Esophagus muscularis mucosa (tissue), 4 donors: ENCODE measurements at places on chromosomes 16 and 17. TPM values are rescaled to one million over a fixed set of nuclear protein-coding genes. Genes with fewer than 3 reads are reported as not detected.
A peak's percentile ranks its signal among the peaks of the same experiment; 100 is the strongest.

Gene CFAP97D1
- 0.19 TPM for total RNA-seq

Gene BEAN1
- total RNA-seq: 0.50 TPM

Gene SMPD3
- total RNA-seq: 0.32 TPM

Gene MYH4
- not detected for total RNA-seq

Gene DHRS7C
- total RNA-seq: not detected

Gene CLDN6
- not detected for total RNA-seq

Gene PGAP3
- total RNA-seq: 6.2 TPM

Gene CYBC1
- total RNA-seq: 78.3 TPM

Gene C1QL1
- total RNA-seq: 8.7 TPM

Gene NTN1
- 179 TPM for total RNA-seq

GRCh38 chr17:27241346-27241946 lies 52.5 kb upstream of the WSB1 start:
- peak; percentile 91 for DNase-seq

DNA sequence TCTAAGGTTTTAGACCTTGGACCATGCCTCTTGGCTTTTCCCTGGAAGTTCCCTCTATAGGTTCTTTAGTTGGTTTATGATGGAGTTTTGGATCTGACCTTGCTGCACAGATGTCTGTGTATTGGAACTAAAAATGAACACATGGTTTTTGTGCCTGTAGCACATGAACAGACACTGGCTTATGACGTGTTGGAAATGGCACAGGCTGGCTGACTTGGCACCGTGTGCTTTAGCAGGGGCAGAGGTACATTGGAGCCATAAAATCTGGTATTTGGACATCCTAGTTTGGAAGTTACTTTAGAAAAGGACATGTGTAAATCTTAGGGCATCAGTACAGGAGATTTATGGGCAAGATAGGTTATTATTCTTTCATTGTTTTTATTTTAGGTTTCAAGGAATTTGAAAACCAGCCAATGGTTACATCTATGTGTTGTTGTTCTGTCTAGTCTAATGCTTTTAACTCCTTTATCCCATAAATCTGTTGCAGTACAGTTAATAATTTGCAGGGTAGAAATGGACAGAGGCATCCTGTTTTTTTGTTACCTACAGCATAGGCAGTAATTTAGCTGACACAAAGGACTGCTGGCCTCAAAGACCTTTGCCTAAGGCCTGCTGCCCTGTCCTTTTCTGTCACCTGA lies 6.0 kb downstream of the SOCS7 start:
- DNase-seq: no peak

- DNase-seq: no peak
Measured at GRCh38 chr17:14506364-14506763, 205.5 kb downstream of the HS3ST3B1 start.

DNA sequence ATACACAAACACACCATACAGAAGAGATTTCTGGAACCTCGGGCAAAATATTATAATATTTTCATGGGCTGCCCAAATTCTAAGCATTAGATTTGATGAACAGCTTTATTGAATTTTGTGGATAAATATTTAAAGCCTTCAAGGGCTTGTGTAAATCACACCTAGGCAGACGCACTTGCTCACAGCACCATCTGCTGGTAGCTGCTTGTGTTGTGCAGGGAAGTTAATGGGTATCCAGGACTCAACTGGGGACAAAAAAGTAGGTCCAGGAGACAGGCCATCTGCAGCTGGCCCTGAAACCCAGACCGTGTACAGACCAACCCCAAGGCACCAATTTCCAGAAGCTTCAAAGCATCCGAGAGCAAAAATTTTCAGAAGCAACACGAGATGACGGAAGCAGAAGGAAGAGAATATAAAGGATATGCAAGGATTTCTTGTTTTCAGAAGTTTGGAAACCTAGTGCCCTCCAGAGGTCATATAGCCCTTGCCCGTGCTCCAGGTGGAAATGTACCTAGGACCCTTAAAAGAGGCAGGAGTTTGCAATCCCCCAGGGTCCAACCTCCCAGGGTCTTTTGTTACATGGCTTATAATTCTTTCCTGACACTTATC lies 140.0 kb downstream of the CHD9NB start:
- no peak for DNase-seq

DNA sequence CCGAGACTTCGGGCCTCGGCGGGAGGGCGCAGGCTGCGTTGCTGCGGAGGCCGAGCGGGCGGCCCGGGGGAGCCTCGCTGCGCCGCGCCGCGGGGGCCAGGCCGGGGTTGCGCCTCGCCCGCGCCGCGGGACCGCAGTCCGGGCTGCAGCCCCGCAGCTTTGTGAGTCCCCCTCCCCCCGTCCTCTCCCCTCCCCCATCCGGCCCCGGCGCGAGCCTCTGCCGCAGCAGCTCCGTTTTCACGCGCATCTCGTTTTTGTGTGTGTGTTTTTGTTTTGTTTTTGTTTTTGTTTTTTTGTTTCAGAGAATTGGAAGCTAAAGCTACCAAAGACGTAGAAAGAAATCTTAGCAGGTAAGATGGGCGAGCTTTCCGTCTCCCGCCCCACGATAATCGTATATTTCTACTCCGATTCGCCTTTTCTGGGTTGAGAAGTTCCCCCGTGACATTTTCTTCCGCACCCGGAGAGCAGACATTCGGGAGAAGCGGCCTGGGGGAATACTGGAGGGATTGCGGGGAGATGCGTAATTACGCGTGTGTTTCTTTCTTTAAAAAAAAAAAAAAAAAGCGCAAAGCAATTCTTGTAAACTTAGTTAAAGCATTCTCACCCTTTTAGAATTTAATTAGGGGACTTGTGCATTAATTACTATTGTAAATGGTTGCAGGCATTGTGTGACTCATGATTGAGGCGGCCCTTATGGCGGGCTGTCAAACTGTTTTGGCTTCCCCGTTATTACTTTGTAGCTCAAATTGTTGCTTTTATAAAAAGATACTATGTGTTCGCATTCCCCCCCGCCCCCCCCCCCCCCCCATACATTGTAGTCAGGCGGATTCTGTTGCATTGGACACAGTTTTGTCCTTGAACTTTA lies 732 bp downstream of the TNRC6A start:
- DNase-seq: no peak

DNA sequence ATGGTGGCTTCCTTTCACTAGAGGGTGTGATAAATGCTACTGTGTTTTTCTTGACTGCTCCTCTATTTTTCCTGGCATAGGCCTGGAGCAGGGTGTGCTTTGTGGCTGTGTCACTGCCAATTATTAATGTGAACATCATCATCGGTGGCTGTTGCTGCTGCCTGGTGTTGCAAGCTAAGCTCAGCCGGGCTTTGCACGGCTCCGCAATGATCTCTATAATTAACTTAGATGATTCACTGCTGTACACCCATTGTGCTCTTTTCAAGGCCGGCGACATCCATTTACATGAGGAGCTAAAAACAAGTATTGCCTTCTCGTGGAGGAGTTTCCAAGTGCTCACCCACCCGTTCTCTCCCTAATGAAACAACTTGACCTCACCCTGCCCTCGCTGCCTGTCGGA lies 160.1 kb upstream of the IRX3 start:
- DNase-seq: no peak

GRCh38 chr17:31148205-31148604 lies 53.4 kb downstream of the NF1 start:
- DNase-seq: no peak

DNA sequence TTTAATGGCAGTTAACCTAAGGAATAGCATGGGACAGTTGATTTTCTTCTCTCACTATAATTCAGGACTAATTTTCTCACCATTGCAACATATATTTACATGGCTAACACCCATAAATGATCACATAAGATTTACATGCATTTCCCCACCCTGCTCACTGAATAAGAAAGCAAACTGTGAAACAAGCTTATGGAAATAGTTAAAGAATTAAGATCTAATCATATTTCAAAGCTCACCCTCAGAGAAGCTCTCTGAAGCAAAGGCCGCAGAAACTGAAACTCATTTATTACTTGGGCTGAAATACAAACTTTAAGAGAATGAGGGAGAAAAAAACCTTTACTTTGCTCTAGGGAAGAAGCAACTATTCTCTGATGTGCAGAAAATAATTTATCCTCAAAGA lies 218.7 kb upstream of the AXIN2 start:
- DNase-seq: no peak

DNA sequence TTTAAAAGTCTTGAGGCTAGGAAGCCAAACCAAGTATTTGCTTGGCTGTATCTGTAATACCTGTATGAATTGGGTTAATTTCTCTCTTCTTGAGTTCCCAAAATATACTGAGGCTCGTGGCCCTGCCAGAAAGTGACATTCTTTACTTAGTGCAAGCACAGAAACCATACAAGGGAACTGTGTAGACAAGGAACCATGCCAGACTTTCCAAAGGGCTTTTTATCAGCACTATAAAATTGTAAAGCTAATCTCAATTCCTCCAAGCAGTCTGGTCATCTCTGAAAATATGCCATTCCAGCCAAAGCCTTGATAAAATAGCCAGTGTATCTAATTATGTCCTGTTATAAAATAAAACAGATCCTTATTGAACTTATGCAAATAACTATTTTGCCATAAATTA lies 7.2 kb upstream of the CRYM start:
- no peak for DNase-seq

DNA sequence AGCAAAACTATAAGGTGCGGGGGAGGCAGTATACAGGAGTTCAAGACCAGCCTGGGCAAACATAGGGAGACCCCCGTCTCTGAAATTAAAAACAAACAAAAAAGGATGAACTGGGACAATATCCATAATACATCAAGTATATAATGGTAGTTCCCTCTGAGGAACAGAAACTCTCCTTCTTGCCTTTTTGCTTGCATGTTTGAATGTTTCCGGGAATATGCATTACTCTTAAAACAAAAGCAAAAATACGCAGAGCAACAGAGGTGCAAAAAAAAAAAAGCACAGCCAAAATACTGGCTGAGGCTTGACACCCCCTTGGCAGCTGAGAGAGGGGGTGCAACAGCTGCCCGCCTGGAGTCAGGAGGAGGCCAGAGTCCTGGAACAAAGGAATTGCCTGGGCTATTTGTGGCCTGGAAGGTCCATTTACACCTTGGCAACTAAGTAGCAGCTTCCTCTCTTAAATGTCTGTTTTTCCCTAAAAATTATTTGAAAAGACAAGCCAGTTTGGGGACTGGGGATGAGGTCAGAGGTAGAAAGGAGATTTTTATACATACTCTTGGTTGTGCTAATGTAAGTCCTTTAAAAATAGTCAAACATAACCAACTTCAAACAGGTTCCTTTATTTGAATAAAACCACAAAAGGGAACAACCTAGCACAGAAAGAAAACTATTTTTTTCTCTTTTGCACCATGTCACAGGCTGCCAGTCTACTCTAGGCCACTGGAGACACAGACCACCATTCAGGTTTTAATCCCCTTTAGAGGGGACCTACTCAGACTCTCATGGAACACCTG lies 19.5 kb downstream of the USP7 start:
- DNase-seq: no peak

DNA sequence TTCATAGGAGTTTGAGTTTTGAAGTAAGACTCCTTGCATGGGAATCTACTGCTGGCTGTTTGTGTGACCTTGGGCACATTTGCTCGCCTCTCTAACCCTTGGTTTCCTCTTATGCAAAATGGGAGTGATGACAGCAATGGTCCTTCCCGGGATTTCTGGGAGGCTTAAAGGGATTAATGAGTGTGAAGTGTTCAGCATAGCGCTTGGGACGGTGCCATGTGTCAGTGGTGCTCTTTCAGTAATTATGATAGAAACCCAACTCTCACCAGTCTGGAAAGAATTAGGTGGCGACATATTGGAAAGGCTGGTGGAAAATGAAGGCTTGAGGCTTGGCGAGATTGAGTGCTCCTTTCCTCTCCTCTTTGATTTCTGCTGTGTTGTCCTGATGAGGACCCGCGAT lies 429.2 kb upstream of the EEF2KMT start:
- DNase-seq: no peak

DNA sequence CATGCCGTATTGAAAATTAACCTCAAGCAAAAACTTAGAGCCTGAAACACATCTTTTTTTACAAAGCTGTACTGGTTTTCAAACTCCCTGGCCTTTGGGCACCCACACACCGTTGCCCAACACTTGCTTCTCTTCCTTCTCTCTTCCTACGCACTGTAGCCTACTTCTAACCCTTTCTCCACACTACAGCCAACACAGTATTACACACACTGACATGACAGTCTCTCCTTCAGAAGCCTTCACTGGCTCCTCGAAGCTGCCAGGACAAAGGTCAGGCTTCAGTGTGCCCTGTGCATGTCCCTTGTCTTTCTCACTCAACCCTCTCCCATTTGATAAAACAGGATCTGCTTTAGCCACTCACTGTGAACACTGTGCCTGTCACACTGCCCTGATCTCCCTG lies 8.0 kb downstream of the FANCA start:
- no peak for DNase-seq

GRCh38 chr16:11780991-11781680 lies 15.9 kb downstream of the ZC3H7A start:
- DNase-seq: no peak

GRCh38 chr16:61887903-61888302 lies 148.3 kb downstream of the CDH8 start:
- no peak for DNase-seq

GRCh38 chr17:18185832-18186626 lies 2.4 kb downstream of the ALKBH5 start:
- DNase-seq: no peak

- no peak for DNase-seq
Measured at GRCh38 chr16:80323808-80324195, 217.0 kb upstream of the DYNLRB2 start.

DNA sequence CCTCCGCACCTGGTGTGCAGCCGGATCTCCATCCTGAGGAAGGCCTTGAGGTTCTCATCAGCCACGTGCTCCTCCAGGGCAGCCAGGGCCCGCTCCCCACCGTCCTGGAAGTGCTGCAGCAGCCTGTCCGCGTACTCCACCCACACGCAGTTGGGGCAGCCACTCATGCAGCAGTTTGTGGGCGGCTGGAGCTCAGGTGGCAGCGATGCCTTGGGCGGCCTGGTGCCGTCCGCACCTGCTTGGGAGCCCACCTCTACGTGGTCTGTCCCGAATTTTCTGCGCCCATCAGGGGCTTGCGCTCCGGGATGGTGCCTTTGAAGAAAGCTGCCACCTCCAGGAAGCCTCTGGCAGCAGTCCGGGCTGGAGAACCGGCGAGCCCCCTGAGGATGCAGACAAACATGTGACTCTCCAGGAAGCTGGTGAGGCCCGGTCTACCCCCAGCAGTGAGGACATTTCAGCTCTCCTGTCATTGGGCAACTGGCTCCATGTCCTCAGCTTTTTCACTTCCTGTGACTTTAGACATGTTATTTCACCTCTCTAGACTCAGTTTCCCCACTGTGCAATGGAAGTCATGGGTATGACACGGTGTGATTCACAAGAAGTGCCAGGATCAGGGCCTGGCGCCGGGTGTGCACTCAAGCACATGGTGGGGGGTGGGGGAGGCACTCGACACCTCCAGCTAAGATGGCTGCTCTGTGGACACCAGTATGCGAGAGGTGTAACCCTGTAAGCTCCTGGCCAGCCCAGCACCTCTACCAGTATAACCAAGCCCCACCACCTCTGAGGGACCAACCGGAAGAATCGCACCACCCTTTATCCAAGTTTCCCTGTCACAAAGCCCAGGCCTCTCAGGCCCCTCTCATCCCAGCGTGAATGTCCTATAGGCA lies 957 bp downstream of the OXLD1 start:
- DNase-seq: no peak

GRCh38 chr16:88327561-88328312 lies 55.0 kb upstream of the ZNF469 start:
- no peak for DNase-seq

- no peak for DNase-seq
Measured at GRCh38 chr17:10025976-10026901, 121.2 kb upstream of the RCVRN start.

- no peak for DNase-seq
Measured at GRCh38 chr16:4385789-4386450, 14.3 kb downstream of the VASN start.
